Cardiac atrium fibroblast (primary cell): ENCODE measurements at places on chromosomes 6 and 20. TPM values are rescaled to one million over a fixed set of nuclear protein-coding genes. Genes with fewer than 3 reads are reported as not detected.

Gene EYA4
- under 0.01 and 0.65 TPM in 2 replicates for total RNA-seq

Gene TCF21
- 53.0 and 55.2 TPM in 2 replicates for total RNA-seq

Gene NXT1
- 32.7 and 39.9 TPM in 2 replicates for total RNA-seq

Gene PRPH2
- total RNA-seq = 0.97 and 1.3 TPM in 2 replicates

Gene DNAH8
- not detected in 2 replicates for total RNA-seq

Gene ISM1
- total RNA-seq = not detected in 2 replicates

Gene C2
- 0.97 and 2.2 TPM in 2 replicates for total RNA-seq

Gene TMEM200A
- total RNA-seq = 0.90 and 2.8 TPM in 2 replicates

Gene TENT5A
- 5.2 and 11.7 TPM in 2 replicates for total RNA-seq

Gene PHACTR1
- under 0.01 and 1.5 TPM in 2 replicates for total RNA-seq

Gene DACT2
- total RNA-seq = 7.8 and 17.2 TPM in 2 replicates

Gene DPM1
- 50.5 and 66.8 TPM in 2 replicates for total RNA-seq

Gene TTI1
- 7.6 and 11.8 TPM in 2 replicates for total RNA-seq

Gene MUCL3
- not detected in 2 replicates for total RNA-seq

Gene HLA-DQA1
- not detected in 2 replicates for total RNA-seq

Gene EMILIN3
- 0.18 TPM in 1 of 2 replicates, not detected in the other for total RNA-seq

Gene RAB44
- 0.32 TPM in 1 of 2 replicates, not detected in the other for total RNA-seq

Gene MATN4
- total RNA-seq = not detected in 2 replicates

Gene BPIFA1
- total RNA-seq = not detected in 2 replicates

Gene UFL1
- total RNA-seq = 15.7 and 23.0 TPM in 2 replicates

Gene UST
- 16.6 and 20.1 TPM in 2 replicates for total RNA-seq

Gene BHLHE23
- total RNA-seq = not detected in 2 replicates

Gene ADGRG6
- 1.4 and 2.3 TPM in 2 replicates for total RNA-seq

Gene FAM162B
- total RNA-seq = 2.3 and 5.4 TPM in 2 replicates

Gene VGLL2
- not detected in 2 replicates for total RNA-seq

Gene SLC12A5
- 2.5 TPM in 1 of 2 replicates, not detected in the other for total RNA-seq

Gene PLCB1
- total RNA-seq = 8.1 and 8.9 TPM in 2 replicates

Gene ERVFRD-1
- total RNA-seq = not detected in 2 replicates

Gene KIF6
- total RNA-seq = not detected in 2 replicates

Gene OPRM1
- not detected in 2 replicates for total RNA-seq

Gene LY6G6D
- total RNA-seq = not detected in 2 replicates

Gene NEURL2
- total RNA-seq = 1.1 and 1.9 TPM in 2 replicates

Gene CRISP3
- total RNA-seq = not detected in 2 replicates

Gene MEI4
- total RNA-seq = not detected in 2 replicates

Gene TFEB
- total RNA-seq = 3.7 and 7.0 TPM in 2 replicates

Gene RAMACL
- 0.72 and 0.97 TPM in 2 replicates for total RNA-seq

Gene NEDD9
- total RNA-seq = 31.4 and 42.8 TPM in 2 replicates

Gene TP53INP2
- 5.8 and 10.4 TPM in 2 replicates for total RNA-seq

Gene ADGRF4
- total RNA-seq = 0.16 TPM in 1 of 2 replicates, not detected in the other

Gene MYBL2
- total RNA-seq = 7.3 and 9.4 TPM in 2 replicates

Gene MYB
- total RNA-seq = under 0.01 and 0.65 TPM in 2 replicates

Gene BTNL2
- not detected in 2 replicates for total RNA-seq

Gene FOXF2
- total RNA-seq = 0.54 and 0.81 TPM in 2 replicates
